ENCODE measurements at places on chromosomes 13 and 19.

- no peak for DNase-seq
These were observed 364.6 kb upstream of the ZNF507 start for GRCh38 chr19:31980796-31981195.

GRCh38 chr19:54653181-54653809 is 9.5 kb upstream of the LILRB4 start:
- DNase-seq = no peak

DNA sequence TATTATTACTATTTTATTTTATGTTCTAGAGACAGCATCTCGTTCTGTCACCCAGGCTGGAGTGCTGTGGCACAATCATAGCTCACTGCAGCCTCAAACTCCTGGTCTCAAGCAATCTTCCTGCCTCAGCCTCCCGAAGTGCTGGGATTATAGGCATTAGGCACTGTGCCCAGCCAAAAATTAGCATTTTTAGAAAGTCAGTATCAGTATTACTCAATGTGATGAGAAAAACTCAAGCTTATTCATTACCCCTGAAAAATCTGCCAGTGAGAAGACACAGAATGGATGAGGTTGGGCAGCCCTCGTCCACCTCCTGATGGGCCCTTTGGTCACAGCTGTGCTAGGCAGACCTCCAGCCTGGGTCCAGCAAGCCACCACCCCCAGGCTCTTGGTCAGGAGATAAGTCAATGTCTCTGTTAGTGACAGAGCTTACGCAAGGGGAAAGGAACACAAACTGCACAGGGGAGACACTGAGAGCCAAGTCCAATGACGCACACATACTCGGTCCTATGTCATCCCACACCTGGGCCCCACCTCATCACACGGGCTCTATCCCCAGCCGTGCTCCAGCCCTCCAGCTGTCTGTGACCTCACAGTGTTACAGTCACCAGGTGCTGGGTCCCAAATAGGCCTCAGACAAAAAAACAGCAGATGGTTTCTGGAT is 19.8 kb downstream of the PEPD start:
- no peak for DNase-seq

- DNase-seq = no peak
These were observed 287.0 kb downstream of the DCT start for GRCh38 chr13:94192431-94192975.

GRCh38 chr19:50649433-50650391 is at the start of gene C19orf81:
TSS of gene C19orf81 (plus strand) at chr19:50649445. CDS start at chr19:50649445, 0 bp downstream.
- DNase-seq = no peak

DNA sequence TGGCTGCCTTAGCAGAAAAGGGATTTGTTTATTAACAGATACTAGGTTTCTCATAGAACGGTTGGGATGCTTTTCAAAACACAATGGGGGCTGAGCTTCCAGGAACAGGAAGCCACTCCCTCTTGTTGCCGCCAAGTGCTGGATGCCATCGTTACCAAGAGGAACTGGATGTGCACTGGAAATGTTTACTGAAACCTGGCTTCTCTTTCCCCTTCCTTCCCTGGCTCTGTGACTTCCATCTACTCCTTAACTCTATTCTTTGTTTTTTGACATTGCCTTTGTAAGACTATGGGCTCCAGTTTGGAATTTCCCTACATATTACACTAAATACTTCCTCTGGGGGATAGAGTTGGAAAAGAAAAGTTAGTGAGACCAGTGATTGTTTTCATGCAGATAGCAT is 11.7 kb upstream of the KL start:
- no peak for DNase-seq

GRCh38 chr19:50191216-50191615 is 12.2 kb upstream of the MYH14 start:
- DNase-seq = no peak

DNA sequence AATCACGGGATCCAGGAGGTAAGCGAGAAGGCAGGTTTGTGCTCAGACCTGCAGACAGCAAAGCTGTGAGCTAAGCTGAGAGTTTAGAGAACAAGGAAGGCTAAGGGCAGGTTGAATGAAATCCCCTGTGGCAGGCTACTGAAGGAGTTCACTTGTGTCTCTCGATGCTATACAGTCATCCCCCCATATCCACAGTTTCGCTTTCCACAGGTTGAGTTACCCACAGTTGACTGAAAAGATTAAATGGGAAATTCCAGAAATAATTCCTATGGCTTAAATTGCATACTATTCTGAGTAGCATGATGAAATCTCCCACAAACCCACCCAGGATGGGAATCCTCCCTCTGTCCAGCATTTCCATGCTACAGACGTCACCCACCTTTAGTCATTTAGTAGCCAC is 49.6 kb downstream of the ABCC4 start:
- DNase-seq = no peak

- DNase-seq = no peak
These were observed 293.8 kb downstream of the FGF9 start for GRCh38 chr13:21964686-21965085.

Data from central memory CD8-positive, alpha-beta T cell (primary cell).